ENCODE measurements at places on chromosomes 2 and 18.
A peak's percentile ranks its signal among the peaks of the same experiment; 100 is the strongest.

- DNase-seq, result no peak
Measured at GRCh38 chr2:108266218-108266617, 22.5 kb upstream of the SULT1C2 start.

- no peak for DNase-seq
Measured at GRCh38 chr18:5469340-5469739, 74.5 kb downstream of the EPB41L3 start.

- no peak for DNase-seq
Measured at GRCh38 chr18:2396162-2396505, 175.2 kb downstream of the METTL4 start.

GRCh38 chr2:112829961-112830681 lies 6.5 kb downstream of the IL1B start:
- no peak for DNase-seq

GRCh38 chr2:29561181-29561580 lies 360.2 kb downstream of the ALK start:
- DNase-seq, result no peak

DNA sequence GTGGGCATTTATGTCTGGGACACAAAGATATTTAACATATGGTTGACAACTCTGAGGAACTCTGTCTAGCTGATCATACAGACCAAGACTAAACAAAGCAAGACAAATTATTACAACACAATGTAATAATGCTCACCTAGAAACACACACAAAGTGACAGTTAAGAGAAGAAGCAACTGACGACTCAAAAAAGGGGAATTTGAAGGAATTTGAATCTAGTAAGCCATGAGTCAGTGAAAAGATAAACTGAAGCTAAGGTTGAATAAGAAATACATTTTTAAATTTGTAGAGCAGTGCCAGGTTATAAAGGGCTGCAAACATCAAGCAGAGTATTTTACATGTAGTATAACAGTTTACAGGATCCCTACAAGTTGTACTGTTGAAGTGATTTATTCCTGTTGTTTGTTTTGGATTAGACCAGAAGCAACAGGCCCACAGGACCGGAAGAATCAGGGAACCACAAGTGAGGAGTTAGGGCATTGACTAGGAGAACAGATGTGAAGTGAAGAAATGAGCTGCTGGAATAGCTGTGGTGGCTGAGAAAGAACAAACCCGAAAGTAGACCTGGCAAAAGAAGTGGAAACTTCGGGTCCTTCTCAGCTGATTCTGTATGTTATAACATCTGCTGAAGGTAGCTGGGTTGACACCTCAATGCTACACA lies 35.6 kb downstream of the IFIH1 start:
- DNase-seq, result no peak

- no peak for DNase-seq
Measured at GRCh38 chr2:237879991-237880560, 20.7 kb downstream of the RAMP1 start.

DNA sequence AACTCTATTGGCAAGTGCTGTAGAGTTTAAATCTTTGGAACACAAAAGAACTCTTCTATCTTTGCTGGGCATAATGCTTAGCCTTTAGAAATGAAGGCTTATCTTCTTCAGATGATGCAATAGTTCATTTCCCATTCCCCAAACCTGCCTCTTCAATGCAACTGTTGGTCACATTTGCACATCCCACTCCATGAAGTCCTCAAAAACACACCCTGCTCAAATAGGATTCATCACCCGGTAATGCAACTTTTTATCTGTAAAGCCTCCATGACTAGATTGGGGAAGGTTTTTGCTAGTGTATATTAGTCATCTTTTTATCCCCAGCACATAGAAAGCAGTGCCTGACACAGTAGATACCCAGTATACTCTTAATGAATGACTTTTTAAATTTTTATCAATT lies 376.4 kb downstream of the RBM43 start:
- DNase-seq, result no peak

DNA sequence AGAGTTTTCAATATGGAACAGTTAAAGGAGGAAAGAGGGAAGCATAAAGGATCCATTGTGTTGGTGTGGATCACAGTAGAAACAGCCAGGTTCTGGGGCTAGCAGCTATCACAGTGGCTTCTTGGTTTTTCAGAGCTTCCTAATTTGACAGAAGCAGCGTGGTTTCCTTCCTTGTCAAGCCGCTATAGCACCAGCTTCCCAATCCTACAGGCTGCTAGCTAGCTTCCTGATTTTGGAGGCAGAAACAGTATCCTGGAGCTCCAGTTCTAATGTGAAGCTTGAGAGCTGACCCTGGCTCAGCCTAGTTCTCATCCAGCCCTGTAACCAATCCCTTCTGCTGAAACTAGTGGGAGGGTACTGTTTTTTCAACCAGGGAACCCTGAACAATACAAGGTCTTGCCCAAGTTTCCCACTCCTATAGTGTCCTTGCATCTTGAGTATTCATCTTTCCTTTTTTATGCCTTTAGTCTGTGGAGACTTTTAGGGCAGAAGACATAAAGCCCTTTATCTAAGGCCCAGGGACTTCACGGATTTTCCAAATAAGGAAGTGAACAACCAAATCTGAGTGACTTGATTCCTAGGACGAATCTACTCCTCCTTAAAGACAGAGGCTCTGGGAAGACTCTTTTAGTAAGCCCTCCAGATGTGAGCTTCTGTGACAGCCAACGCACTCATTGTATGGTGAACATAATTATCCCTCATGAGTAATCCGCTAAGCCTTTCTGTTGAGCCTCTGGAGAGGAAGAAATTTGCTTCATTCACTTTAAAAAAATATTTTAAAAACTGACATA lies 33.8 kb downstream of the CCDC93 start:
- peak; percentile 65 for DNase-seq

DNA sequence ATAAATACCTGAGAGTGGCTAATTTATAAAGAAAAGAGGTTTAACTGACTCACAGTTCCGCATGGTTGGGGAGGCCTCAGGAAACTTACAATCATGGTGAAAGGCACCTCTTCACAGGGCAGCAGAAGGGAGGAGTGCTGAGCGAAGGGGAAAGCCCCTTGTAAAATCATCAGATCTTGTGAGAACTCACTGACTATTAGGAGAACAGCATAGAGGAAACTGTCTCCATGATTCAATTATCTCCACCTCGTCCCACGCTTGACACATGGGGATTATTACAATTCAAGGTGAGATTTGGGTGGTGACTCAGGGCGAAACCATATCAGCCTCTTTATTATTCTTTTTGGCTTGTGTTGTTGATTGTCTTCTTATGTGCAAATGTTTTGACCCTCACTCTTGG lies 76.2 kb downstream of the WDR7 start:
- DNase-seq, result no peak

GRCh38 chr2:16666449-16666801 lies 791 bp upstream of the CYRIA start:
- no peak for DNase-seq

GRCh38 chr18:73737990-73738389 lies 409.6 kb downstream of the FBXO15 start:
- DNase-seq, result no peak

- no peak for DNase-seq
Measured at GRCh38 chr2:64312622-64313397, 141.2 kb upstream of the LGALSL start.

DNA sequence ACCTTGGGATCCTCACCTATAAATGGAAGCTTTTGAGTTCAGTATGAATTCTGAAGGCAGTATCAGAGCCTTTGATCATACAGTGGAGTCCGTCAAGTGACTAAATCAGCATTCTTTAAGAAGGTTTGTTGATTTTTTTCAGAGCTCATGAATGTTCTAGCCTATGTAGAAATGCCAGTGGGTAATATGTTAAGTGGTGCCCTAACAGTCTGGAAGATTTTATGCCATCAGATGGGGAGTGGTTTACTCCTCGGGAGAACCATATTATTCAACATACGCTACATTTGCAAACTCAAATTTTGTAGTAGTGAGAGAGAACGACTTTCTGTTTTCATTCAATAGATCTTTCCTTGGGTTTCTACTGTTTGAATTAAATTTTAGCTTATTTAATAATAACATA lies 225.0 kb upstream of the ACVR2A start:
- DNase-seq, result no peak

DNA sequence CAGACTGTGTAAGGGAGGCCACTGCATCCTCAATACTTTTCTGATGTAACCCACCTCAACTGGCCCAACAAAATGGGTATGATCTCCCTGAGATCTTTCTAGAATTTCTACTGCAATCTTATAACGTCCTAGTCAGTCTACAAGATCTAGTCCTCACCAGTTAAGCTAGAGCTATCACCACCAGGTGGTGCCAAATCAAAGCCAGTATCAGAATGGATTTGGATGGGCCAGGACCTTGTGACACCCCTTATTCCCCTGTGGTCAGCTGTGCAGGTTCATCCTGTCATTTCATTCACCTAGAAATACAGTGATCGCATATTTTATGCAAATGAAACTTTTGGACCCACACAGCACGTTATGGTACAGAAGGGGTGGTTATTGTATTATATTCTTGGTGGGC lies 90.3 kb downstream of the OLA1 start:
- peak; percentile 49 for DNase-seq

DNA sequence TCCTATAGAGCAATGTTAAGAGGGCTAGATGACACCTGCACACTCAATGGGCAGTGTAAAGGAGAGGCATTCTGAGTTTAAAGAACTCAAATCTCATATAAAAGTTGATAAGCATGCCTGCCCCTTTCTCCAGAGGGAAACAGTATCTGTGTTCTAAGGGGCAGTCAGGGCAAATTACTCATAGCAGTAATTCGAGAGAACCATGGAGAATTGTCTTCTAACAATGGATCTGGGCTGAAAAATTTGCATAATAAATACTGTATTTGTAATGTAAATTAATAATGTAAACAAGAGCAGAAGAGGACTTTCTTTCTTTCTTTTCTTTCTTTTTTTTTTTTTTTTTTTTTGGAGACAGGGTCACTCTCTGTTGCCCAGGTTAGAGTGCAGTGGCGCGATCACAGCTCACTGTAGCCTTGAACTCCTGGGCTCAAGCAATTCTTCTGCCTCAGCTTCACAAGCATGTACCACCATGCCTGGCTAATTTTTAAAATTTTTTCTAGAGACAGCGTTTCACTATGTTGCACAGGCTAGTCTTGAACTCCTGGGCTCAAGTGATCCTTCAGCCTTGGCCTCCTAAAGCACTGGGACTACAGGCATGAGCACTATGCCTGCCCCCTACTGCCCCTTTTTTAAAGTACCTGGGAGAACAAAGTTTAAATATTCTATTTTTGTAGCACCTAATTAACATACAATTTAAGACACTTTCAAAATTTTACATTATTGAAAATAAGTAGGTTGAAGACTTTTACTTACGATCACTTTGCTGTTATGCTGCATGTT lies 70.6 kb downstream of the OTX1 start:
- DNase-seq, result no peak

DNA sequence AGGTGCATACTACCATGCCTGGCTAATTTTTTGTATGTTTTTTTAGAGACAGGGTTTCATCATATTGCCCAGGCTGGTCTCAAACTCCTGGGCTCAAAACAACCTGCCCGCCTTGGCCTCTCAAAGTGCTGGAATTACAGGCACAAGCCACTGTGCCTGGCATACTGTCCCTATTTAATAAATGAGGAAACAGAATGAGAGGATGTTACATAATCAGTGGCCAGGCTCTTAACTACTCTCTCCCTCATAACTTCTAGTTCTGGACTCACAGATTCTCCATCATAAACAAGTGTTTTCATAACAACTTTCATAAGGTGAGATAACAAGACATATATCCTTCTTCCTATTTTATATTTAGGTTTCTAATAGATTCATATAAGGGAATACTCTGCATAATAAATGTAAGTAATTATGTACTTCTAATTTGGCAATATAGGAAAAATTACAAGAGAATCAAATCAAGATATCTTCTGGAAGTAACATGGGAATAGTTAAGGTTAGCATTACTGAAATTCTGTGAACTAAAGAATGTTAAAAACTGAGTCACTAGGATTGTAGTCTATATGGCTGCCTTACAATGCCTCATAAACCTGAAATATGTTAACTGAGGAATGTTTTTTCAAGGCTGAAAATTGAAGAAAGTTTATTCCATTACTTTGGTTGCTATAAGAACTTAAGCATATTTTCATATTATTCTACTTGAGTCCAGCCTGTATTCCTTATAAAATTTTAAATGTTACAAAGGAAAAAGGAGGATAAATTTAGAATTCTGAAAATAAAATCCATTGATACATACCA lies 71.3 kb downstream of the SLC25A12 start:
- no peak for DNase-seq

DNA sequence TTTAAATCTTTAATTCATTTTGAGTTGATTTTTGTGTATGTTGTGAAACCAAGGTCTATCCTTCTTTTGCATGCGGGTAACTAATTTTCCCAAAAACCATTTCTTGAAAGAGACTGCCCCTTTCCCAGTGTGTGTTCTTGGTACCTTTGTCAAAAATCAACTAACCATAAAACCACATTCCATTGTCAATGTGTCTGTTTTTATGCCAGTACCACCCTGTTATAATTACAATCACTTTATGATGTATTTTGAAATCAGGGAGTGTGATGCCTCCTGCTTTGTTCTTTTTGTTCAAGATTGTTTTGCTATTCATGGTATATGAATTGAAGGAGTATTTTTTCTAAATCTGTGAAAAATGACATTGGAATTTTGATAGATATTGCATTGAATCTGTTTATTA lies 689.6 kb downstream of the TSN start:
- DNase-seq, result no peak

DNA sequence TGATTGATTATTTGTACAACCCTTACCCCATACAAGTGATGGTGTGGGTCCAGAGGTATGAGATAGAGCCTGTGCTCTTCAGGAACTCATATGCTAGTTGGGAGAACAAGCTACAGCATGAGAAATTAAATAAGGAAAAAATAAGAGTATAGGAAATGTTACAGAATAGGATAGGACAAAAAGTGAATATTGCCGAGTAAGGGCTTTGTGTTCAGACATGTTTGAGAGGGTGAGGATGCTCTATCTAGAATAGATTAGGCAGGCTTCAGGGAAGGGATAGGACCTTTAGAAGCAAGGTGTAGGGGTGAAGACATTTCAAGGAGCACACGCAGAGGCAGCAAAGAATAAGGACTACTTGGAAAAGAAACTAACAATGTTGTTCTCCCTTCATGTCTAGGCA lies 17.8 kb downstream of the CCDC150 start:
- DNase-seq, result no peak

GRCh38 chr2:99634234-99634633 lies 144.4 kb upstream of the REV1 start:
- DNase-seq, result no peak

DNA sequence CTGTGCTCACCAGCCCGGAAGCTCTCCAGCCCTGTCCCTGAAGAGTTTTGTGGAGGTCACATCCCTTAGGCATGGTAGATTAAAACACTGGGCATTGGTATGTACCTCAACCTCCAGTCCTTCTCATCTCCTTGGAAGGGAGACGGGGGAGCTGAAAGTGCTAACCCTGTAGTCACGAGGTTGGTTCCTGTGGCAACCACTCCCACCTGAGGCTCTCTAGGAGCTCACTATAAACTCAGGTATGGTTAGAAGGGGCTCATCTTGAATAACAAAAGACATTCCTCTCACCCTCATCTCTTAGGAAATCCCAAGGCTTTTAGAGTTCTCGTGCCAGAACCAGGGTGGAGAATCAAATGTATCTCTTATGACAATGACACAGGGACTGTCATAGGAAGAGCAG lies 43.0 kb upstream of the MGAT4A start:
- DNase-seq, result no peak
